ENCODE measurements at places on chromosomes 12 and 14.
A peak's percentile ranks its signal among the peaks of the same experiment; 100 is the strongest.

DNA sequence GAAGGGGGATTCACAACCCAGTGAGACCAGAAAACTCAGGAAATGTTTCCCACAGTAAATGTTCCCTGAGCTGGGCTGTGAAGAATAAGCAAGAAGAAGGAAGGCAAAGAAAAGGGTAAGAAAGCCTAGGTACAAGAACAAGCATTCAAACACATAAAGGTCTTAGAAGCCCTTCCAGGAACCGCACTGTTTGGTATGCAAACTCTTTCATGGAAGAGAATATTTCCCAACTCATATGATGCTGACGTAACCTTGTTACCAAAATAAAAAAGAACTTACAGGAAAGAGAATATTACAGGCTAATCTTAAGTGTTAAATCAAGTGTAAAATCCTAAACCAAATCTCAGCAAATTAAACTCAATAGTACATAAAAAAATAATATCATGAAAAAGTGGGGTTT is 23.6 kb downstream of the MED6 start:
- DNase-seq, result no peak

- peak; percentile 36 for DNase-seq
Measured at GRCh38 chr14:25090716-25091454, 40.9 kb upstream of the STXBP6 start.

DNA sequence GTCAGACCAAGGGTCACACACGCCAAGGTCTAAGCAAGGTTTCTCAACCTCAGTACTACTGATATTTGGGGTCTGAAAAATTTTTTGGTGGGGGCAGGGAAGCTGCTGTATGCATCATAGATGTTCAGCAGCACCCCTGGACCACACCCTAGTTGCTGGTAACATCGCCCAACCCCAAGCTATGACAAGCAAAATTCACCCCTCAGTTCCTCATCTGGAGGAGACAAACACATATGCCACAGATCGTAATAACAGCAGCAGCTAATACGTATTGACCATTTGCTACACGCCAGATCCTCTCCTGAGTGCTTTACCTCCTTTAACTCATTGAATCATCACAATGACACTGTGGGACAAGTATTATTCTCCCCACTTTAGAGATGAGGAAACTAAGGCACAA is 46.4 kb downstream of the ACTN1 start:
- no peak for DNase-seq

- no peak for DNase-seq
Measured at GRCh38 chr14:89807151-89807550, 147.4 kb downstream of the EFCAB11 start.

GRCh38 chr12:94240171-94240570 is 91.8 kb downstream of the PLXNC1 start:
- DNase-seq, result no peak

- DNase-seq, result no peak
Measured at GRCh38 chr14:65302571-65303189, 109.8 kb upstream of the FUT8 start.

- no peak for DNase-seq
Measured at GRCh38 chr12:112303004-112303403, 79.2 kb downstream of the HECTD4 start.

- DNase-seq, result no peak
Measured at GRCh38 chr12:31210541-31210940, 115.4 kb downstream of the SINHCAF start.

DNA sequence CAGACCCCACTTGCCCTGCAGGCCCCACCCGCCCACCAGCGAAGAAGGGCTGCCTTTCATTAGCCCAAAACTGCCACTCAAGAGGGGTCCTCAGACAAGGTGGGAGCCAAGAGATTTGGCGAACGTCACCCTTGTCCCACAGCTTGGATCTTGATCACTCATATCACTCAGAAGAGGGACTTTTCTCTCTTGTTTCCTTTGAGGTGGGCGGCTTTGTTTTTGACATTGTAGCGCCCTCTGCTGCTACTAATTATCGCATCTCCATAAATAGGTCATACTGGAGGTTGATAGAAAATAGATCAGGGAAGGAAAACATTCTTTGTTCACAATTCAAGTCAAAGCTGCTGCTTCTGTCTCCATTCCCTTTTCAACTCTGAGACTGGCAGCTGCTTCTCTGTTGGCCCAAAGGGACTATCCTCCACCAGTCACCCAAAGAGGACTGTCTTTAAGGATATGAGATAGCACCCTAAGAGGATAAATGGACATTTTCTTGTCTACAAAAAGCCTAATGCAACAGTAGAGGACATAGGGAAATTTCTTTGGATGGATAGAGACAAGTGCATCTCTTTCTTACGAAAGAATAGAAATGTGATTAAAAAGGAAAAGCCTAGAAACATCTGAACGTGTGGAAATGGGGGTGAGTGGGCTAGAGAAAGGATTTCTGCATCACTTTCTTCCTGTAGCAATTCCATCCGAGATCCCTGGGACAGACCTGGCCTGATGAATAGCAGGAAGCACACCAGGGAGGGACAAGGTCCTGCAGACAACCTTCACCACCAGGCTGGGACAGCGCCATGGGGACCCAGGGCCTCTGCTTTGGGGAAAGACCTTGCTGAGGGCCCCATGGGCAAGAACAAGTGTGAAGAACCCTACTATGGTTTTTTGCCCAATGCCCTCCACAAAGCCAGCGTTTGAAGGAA is 115.8 kb downstream of the DAD1 start:
- peak; percentile 49 for DNase-seq

DNA sequence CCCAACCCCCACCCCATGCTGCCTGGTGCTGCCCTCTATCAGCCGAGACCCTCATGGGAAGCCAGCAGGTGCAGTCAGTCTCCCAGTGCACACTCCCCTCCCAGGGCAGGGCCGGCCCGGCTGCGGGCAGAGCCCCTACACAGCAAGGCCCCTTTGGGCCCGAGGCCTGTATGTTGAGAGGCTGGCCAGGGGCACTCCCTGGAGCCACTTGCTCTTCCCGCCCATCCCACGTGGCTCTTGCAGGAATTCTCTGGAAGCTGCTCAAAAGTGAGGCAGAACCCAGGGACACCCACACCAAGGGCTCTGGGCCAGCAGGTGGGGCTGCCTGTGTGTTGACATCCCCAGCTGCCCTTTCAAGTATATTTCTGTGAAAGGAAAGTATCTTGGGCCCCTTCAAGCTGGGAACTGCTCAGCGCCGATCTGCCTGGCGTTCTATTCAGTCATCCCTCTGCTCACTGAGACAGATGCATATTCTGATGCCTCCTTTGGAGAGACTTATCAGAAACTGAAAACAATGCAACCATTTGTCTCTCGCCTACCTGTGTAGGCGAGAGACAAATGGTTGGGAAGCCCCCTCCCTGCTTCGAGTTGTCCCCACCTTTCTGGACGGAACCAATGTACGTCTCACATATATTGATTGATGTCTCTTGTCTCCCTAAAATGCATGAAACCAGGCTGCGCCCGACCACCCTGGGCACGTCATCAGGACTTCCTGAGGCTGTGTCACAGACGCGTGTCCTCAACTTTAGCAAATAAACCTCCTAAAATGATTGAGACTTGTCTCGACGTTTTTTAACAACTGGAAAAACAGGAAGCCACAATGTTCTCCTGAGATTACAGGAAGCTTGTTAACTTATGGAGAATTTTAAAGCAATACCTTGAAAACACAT is 6.0 kb downstream of the GPR132 start:
- DNase-seq, result no peak

GRCh38 chr14:24058260-24058950 is 6.6 kb downstream of the CARMIL3 start:
- DNase-seq, result peak; percentile 65

DNA sequence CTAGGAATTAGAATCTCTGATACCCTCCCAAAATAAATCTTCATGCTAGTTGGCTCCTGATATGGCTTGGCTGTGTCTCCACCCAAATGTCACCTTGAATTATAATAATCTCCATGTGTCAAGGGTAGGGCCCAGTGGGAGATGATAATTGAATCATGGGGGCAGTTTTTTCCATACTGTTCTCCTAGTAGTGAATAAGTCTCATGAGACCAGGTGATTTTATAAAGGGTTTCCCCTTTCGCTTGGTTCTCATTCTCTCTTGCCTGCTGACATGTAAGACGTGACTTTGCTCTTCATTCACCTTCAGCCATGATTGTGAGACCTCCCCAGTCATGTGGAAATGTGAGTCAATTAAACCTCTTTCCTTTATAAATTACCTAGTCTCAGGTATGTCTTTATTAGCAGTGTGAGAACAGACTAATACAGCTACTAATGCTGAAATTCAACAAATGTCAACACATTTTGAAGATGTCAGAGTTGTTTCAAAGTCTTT is 12.2 kb upstream of the SPTSSA start:
- DNase-seq, result no peak

DNA sequence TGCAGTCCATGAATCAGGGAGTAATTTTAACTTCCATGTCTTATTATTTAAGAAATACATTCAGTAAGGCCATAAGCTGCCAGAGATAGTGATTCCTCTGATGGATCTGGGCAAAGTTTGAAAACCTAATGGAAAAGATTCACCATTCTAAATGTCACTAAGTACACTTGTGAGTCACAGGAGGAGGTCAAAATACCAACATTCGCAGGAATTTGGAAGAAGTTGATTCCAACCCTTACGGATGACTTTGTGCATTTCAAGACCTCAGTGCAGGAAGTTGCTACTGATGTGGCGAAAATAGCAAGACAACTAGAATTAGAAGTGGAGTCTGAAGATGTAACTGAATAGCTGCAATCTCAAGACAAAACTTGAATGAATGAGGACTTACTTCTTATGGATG is 69.8 kb downstream of the OSBPL8 start:
- DNase-seq, result no peak

- DNase-seq, result no peak
Measured at GRCh38 chr12:42683933-42684801, 94.6 kb upstream of the PRICKLE1 start.

GRCh38 chr12:63064080-63064479 is 86.9 kb downstream of the AVPR1A start:
- DNase-seq, result no peak

GRCh38 chr12:11813438-11813813 is 164.0 kb downstream of the ETV6 start:
- DNase-seq, result no peak

GRCh38 chr14:77106666-77107065 is 8.6 kb downstream of the CIPC start:
- no peak for DNase-seq

GRCh38 chr14:35553808-35554207 is 19.8 kb downstream of the INSM2 start:
- DNase-seq, result no peak

DNA sequence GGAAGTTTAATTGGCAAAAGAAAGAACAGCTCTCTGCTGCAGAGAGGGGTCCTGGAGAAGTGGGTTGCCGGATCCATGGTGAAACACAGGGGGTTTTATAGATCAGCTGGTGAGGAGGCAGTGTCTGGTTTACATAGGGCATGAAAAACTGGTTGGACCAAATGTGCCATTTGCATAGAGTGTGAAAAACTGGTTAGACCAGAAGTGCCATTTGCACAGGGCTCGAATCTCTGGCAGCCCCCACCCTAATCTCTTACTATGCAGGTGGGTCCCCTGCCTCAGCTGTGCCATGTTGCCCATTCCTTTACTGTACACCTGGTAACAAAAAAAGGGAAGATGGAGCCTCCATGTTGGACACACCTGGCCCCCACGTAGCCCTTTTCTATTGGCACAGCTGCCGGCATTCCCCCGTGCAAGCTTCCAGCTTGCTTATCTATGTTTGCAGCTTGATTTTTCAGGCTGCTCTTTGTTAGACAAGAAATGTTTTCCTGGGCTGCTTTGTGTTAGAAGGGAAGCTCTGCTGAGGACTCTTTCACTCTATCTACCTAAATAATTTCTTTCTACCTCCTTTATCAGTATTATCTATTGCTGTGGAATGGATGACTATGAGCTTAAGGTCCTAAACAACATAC is 61.1 kb upstream of the TMEM132D start:
- DNase-seq, result no peak

DNA sequence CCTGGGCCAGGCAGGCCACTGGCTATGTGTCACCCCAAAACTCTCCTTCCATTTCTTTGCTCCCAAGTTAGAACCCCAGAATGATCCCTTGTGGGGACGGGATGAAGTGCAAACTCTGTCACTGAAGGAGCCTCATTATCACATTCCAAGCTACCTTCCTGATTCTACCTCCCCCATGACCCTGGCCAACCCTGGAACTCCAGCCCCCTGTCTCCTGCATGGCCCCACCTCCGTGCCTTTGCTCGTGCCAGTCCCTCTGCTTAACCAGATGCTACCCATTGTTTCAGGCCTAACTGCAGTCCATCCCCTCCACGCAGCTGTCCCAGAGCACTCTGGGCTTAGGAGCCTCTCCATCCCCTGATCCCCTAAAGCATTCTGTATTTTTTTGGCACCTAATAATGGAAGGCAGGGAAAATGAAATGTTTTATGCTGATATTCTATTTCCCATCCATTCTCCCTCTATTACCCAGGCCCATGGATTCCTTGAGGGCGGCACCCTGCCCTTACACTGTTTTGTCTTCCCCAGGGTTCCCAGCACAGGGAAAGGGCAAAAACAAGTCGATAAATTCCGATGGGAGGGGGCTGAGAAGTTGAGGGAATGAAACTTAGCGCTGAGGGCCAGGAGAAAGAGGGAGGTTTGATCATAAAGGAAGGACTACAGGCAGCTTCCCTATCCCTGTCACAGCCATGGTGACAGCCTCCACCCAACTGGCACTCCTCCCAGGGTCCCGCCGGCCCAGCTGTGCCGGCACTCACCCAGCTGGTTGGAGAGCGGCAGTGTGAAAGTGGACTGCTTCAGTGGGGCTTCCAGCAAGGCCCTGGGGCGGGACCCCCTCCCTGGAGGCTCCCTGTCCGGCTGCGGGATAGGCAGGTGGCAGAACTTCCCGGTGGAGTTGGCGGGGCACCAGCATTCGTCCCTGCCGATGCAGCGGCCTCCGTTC is 58.1 kb downstream of the ISCA2 start:
- peak; percentile 71 for DNase-seq

- DNase-seq, result no peak
Measured at GRCh38 chr14:105102893-105103292, 37.7 kb upstream of the GPR132 start.

GRCh38 chr12:15608406-15608805 is 180.8 kb downstream of the EPS8 start:
- DNase-seq, result no peak

DNA sequence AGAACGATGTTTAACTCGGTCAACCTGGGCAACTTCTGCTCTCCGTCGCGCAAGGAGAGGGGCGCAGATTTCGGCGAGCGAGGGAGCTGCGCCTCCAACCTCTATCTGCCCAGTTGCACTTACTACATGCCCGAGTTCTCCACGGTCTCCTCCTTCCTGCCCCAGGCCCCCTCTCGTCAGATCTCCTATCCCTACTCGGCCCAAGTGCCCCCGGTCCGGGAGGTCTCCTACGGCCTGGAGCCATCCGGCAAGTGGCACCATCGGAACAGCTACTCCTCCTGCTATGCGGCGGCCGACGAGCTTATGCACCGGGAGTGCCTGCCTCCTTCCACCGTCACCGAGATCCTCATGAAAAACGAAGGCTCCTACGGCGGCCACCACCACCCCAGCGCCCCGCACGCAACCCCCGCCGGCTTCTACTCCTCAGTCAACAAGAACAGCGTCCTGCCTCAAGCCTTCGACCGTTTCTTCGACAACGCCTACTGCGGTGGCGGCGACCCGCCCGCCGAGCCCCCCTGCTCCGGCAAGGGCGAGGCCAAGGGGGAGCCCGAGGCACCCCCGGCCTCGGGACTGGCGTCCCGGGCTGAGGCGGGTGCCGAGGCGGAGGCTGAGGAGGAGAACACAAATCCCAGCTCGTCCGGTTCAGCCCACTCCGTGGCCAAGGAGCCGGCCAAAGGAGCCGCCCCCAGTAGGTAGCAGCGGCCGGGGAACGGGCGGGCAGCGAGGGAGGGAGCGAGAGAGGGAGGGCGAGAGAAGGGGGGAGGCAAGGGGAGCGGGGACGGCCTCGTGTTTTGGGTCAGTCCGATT is 513 bp downstream of the HOXC11 start:
- no peak for DNase-seq

Measured in head of caudate nucleus (tissue), 42 donors.